ENCODE measurements at places on chromosomes 12 and 14.

DNA sequence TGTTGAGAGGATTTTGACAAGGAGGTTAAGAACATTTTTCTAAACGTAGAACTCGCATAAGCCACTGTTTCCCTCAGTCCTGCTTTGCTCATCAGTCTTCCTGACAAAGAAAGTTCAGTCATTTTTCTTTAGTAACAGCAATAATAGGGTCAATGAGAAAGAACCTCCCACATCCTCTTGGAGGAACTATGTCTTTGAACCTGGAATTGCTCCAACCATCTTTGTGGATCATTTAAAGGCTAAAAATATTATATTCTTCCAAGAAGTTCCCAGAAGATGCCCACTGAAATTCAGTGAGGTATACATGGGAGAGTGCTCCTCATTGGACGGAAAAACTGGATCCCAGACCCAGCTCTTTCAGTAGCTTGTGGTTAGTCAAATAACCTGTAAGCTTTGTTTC is 282.8 kb upstream of the FAR2 start:
- no peak overlapping the region for H3K4me3 ChIP-seq
- H3K27me3 ChIP-seq: no peaks in the 10 kb centered on the region
- no peak for DNase-seq
- no peaks in the 10 kb centered on the region for H3K4me1 ChIP-seq
- no peaks in the 10 kb centered on the region for H3K36me3 ChIP-seq

GRCh38 chr12:80868576-80868975 is 69.2 kb downstream of the LIN7A start:
- no peaks in the 10 kb centered on the region for H3K36me3 ChIP-seq
- peak overlapping the region; percentile 48 for H3K27ac ChIP-seq
- H3K4me1 ChIP-seq: peaks cover 11% of the 10 kb centered on the region
- DNase-seq: peak; percentile 73

DNA sequence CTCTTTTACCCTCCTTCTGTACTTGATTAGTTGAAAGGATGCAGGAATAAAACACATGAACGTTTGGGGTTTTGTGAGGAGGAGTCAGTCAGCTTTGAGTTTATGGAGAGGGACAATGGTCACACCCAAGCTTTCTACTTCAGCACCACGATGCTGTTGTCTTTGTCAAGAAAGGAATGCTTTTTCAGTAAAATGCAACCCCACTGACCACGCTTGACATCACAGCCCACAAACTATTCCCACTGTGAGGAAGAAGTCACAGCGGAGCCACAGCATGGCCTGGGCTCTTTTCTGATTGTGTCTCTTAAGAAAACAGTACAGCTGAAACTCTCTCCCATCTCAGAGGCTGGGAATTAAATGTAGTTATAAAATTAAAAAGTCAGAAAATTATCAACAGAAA is 135.2 kb downstream of the APAF1 start:
- no peaks in the 10 kb centered on the region for H3K36me3 ChIP-seq
- no peak overlapping the region for H3K4me3 ChIP-seq
- no peaks in the 10 kb centered on the region for H3K4me1 ChIP-seq
- DNase-seq: no peak
- H3K27ac ChIP-seq: no peak overlapping the region

DNA sequence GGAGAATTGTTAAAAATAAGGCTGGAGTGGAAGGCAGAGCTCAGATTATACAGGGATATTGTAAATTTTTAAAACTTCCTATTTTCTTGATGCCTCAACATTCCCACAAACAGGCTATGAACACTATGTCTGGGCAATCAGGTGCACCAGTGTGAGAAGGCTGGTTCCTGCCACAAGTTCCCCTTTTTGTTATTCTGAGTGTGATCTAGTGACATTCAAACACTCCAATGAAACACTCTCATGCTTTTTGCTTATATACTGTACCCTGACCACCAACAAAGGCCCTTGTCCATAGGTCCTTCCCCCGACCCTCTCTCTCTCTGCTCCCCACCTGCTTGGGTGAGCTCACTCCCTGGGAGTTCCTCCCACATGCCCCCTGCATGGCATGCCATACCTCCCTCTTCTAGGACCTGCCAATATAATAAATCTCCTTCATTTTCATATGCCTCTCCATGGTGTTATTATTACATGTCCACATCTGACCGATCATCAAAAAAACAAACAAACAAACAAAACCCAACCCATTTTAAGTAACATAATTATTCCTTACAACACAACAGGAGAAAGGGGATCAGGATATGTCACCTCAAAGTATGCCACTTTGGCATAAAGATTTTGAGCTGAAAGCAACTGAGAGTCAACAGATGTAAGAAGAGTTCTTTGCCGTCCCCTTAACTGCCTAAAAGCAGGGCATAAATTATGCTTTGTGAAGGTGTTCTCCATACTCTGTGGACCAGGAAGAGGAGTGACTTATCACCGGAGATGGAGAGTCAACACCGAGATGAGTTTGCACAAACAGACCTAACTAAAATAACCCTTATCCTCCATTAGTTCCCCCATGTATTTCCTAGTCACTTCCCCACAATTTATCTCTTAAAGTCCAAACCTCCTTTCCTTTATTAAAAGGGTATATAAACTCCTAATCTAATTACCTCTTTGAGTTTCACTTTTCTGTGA is 42.5 kb upstream of the CATSPERB start:
- H3K27me3 ChIP-seq: no peaks in the 10 kb centered on the region
- DNase-seq: no peak
- no peaks in the 10 kb centered on the region for H3K36me3 ChIP-seq

DNA sequence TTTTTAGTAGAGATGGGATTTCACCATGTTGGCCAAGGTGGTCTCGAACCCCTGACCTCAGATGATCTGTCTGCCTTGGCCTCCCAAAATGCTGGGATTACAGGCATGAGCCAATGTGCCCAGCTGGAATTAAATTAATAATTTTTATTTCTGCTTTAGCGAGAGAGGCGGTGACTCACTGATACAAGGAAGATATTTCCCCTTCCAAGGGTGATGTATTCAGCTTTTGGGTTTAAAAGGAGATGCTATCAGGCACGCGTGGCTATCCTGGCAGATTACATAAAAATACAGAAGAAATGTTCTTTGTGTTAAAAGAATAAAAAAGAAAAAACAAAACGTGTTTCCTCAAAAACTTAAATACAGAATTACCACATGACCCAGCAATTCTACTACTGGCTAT is 12.4 kb upstream of the P2RX7 start:
- no peaks in the 10 kb centered on the region for H3K36me3 ChIP-seq
- H3K27ac ChIP-seq: no peak overlapping the region
- H3K4me3 ChIP-seq: no peak overlapping the region
- no peak for DNase-seq

DNA sequence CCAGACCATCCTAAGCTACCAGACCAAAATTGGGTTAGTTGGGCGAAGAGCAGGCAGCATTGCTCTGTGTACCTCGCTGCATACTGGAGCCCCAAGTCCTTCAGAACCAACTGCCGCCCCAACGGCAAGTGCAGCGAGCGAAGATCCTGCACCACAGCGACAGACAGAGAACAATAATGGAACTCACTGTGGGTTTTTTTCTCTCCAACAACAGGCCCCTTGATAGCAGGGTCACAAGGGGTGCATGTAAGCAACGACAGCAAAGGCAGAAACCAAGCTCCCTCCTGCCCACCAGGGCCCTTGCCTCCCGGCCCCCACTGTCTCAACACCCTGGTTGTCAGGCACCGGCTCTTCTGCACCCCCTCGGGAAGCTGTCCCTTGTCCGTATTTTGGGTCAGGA is 39.0 kb downstream of the RNF34 start:
- no peak overlapping the region for H3K4me3 ChIP-seq
- peaks cover 4% of the 10 kb centered on the region for H3K4me1 ChIP-seq
- DNase-seq: no peak
- peaks cover 62% of the 10 kb centered on the region for H3K36me3 ChIP-seq

GRCh38 chr14:102690509-102691286 is 86.6 kb upstream of the TRAF3 start:
- H3K4me1 ChIP-seq: peaks cover 8% of the 10 kb centered on the region
- no peak overlapping the region for H3K4me3 ChIP-seq
- H3K27ac ChIP-seq: no peak overlapping the region
- DNase-seq: peak; percentile 21
- H3K27me3 ChIP-seq: no peaks in the 10 kb centered on the region

GRCh38 chr14:41872931-41873685 is 266.4 kb downstream of the LRFN5 start:
- DNase-seq: no peak
- H3K36me3 ChIP-seq: no peaks in the 10 kb centered on the region
- no peaks in the 10 kb centered on the region for H3K4me1 ChIP-seq
- no peak overlapping the region for H3K27ac ChIP-seq

GRCh38 chr12:76083246-76083903 is 1.1 kb downstream of the NAP1L1 start:
- no peak for DNase-seq
- H3K36me3 ChIP-seq: peaks cover 2% of the 10 kb centered on the region
- peaks cover 10% of the 10 kb centered on the region for H3K4me1 ChIP-seq
- H3K27ac ChIP-seq: peak overlapping the region; percentile 95

All from large intestine (tissue), 12 donors.